ENCODE measurements at places on chromosomes 5 and 9.
A peak's percentile ranks its signal among the peaks of the same experiment; 100 is the strongest.

- peak; percentile 1 for DNase-seq
Observed at GRCh38 chr5:14011089-14012020, 66.9 kb upstream of the DNAH5 start.

DNA sequence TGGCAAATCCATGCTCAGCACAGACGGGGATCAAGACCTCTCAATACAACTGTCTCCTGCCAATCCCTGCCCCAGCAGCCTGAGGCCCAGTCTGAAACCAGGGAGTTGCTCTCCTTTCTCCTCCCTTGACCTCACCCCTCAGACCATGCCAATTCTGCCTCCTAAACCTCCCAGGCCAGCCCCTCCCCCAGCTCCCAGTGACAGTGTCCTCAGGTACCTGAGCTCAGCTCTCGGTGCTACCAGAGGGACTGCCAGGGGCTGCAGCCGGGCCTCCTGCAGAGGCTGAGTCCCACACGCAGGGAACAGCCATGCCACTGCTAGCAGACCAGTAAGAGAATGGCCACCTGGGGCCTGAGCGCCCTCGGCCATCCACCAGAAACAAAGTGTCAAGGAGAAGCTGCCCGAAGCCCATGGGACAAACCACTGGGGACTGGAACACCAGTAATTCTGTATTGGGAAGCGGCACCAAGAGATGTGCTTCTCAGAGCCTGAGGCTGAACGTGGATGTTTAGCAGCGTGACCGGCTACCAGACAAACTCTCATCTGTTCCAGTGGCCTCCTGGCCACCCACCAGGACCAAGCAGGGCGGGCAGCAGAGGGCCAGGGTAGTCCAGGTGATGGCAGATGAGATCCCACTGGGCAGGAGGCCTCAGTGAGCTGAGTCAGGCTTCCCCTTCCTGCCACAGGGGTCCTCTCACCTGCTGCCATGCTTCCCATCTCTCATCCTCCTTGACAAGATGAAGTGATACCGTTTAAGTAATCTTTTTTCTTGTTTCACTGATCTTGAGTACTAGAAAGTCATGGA is 557 bp upstream of the IL3 start:
- DNase-seq, result no peak

DNA sequence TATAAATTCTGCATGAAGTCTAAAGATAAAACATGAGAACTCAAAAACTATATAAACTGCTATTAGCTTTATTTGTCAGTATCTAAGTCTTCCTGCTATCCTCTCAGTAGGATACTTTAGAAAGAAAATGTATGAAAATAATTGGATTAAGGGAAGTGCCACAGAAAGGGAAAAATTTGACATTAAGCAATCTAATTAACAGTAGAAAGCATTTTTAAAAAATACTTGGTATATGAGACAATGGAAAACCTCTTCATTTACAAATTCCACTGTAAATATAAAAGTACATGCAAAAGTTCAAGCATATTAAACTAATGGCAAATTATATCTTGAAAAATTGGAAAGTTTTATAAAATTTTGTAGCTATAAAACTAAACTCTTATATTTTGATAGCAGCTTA is 518.6 kb upstream of the NUDT12 start:
- no peak for DNase-seq

- no peak for DNase-seq
Observed at GRCh38 chr5:603081-603998, 8.8 kb upstream of the CEP72 start.

DNA sequence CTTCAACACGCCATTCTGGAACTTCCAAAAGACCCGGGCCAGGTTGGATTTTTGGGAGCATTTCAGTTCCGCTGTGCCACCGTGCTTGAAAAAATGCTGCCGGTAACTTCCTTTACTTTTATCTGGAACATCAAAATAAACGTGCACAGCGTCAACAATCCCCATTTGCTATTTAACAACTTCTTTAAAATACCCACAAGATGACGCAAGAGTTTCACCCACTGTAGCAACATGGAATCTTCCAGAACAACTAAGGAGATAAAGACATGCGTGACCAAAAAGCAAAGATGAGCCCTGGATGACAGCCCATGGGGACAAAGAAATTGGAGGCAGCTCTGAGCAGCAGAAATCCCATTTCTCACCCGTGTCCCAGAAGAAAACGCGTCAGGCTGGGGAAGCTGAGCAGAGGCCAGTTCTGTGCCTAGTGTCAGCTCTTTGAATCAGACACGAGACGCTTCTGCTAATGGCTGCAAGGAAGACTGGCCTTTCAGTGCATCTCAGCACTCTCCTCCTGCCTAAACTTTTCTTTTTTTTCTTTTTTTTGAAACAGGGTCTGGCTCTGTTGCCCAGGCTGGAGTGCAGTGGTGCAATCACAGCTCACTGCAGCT is 61.3 kb downstream of the SECISBP2 start:
- DNase-seq, result no peak
